Activated T-cell treated with anti-CD3 and anti-CD28 coated beads, Interleukin-2, amount 50 U/mL, for 4 hours (primary cell): ENCODE measurements at places on chromosomes 2 and 18. TPM values are rescaled to one million over a fixed set of nuclear protein-coding genes. Genes with fewer than 3 reads are reported as not detected.

RESP18 gene
- total RNA-seq = not detected

SYT4 gene
- not detected for total RNA-seq

DNA sequence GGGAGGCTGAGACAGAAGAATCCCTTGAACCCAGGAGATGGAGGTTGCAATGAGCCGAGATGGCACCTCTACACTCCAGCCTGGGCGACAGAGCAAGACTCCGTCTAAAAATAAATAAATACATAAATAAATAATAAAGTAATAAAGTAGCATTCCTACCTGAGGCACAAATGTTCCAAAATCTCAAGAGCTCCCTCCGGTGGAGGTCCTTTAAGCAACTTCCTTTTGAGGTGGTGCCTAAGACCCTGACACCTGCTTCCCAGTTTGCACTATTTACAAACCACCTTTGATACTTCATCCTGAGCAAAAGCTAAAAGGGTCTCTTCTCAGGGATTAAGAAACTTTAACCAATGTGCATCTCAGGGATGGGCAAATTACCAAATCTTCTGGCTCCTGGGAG is 505.1 kb downstream of the CNTNAP5 start:
- no peak for DNase-seq

- no peak for DNase-seq
Measured at GRCh38 chr2:133516405-133517026, 51.7 kb downstream of the NCKAP5 start.

GRCh38 chr18:35024965-35025364 is 16.2 kb upstream of the MAPRE2 start:
- DNase-seq = no peak

DNA sequence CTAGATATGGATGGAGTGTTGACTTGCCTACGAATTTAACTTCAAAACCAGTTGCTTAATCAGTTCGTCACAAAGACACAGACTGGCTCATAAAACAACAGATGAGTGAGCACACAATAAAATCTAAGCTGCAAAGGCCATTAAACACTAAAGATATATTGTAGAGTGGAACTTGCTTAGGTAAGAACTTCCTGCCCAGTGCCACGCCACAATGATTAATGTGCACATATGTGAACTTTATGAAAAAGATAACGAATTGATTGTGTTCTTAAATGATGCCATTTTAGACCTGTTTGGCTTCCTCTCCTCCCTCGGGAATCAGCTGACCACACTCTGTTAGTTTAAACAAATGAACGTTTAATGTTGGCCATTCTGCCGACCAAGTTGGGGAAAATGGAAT is 2031.3 kb upstream of the CELF4 start:
- no peak for DNase-seq

MGAT4A gene
- 24.8 TPM for total RNA-seq

GRCh38 chr2:16400127-16400623 is 265.5 kb downstream of the CYRIA start:
- no peak for DNase-seq

- DNase-seq = peak; percentile 30
Measured at GRCh38 chr2:8514796-8515758, 166.8 kb upstream of the ID2 start.

GRCh38 chr2:129881786-129882396 is 97.6 kb upstream of the RAB6C start:
- no peak for DNase-seq

GRCh38 chr2:134131681-134132489 is 122.0 kb upstream of the MGAT5 start:
- DNase-seq = no peak

OR6B2 gene
- total RNA-seq = not detected

DNA sequence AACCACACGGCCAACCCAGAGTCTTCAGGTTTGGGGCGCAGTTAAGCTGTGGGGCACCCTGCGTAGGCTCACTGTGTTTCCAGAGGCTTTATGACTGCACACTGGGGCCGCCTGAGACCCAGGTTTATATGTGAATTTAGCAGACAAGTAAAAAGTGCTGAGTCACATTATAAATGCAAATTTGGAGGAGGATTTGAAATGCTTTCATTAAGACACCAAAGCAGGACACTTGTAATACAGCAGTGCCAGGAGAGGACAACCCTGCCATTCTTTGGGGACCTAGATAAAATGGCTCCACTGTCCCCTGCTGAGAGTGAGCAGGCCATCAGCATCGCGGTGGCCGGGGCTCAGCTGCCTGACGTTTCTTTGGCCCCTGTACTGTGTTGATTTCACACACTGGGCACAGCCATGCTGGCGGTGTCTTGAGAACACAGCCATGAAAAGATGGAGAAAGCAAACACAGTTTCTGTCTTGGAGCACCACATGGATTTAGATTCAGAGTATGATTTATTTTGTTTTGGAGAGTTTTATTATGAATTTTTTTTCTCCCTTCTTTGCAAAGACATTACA is 10.2 kb downstream of the ACKR3 start:
- no peak for DNase-seq

DNA sequence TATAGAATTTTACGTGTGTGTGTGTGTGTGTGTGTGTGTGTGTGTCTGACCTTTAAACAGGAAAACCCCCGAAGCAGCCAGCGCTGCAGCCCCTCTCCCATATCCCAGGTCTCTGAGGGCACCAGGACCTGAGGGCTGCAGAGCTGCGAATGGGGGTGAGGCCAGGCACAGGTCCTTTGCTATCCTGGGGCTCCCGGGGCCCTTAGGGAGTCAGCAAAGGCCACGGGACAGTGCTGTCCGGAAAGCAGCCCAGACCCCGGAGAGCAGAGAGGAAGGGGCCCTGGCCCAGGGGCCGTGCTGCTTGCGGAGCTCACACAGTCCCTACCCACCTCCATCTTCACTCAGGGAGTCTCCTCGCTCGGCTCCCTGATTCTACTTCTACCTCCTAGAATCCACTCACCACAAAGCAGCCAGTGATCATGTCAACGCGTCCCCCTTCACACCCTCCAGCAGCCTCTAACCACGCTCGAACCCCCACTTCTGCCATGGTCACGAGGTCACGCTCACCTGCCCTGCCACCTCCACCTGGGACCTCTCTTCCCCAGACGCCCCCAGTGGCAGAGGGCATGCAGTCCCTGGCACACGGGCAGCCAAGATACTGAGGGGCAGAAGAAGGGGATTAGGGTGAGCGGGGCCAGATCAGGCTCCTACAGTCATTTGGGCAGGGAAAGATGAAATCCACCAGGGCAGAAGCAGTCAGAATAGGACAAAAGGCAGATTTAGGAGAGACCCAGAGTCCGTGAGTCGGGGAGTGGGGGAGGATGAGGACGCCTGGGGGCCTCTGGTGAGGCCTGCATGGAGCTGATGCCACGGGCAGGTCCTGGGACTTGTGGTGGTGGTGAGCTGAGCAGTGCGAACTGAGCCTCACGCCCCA is 86.7 kb downstream of the USP40 start:
- DNase-seq = no peak

TSPYL6 gene
- not detected for total RNA-seq

AGXT gene
- total RNA-seq = 0.34 TPM

DPP10 gene
- total RNA-seq = not detected

DNA sequence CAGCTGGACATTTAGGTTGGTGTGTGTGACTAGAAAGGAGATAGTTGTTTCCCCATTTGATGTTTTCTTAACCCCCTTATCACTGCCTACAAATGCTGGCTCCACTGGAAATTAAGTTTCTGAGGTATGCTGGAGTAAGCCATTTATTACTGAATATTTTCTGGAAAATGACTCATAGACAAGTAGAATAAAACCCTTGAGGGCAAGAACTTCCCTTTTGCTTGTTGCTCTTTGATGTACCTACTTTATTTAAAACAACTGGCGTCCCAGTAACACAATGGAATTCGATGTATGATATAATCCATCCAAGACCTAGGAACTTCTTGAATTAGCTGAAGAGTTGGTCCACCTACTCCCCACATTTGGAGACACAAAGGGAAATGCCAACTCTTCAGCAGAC is 33.3 kb upstream of the SESTD1 start:
- no peak for DNase-seq

DNA sequence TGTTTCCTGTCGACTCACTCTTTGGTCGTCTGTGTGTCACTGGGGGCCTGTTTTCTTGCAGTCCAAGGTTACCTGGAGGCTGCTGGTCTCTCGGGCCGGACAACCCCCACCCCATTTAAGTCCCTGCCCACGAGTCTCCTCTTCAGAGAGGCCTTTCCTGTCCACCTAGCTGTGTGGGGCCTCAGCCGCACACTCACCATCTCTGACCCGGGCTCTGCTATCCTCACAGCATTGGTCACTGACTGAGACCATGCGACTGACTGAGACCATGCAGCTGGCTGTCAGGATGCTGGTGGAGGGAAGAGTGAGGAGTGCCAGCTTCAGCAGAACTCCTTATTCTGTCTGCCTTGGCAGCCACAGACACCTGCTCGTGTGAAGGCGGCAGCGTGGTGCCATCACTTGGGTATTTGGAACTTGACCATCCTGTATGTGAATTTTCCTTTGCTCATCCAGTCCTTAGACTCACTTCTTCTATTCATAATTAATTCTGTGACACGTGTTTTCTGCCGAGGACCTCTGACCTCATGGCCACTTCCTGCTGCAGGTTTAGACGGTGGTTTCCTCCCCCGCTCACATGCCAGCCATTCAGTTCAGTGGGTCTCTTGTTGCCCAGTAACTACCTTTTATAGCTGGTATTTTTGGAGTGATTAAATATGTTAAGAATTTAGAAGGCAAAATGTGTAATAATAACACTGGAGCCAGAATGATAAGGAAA is 47.5 kb upstream of the ASB1 start:
- no peak for DNase-seq

ZRANB3 gene
- total RNA-seq = 5.8 TPM

DNA sequence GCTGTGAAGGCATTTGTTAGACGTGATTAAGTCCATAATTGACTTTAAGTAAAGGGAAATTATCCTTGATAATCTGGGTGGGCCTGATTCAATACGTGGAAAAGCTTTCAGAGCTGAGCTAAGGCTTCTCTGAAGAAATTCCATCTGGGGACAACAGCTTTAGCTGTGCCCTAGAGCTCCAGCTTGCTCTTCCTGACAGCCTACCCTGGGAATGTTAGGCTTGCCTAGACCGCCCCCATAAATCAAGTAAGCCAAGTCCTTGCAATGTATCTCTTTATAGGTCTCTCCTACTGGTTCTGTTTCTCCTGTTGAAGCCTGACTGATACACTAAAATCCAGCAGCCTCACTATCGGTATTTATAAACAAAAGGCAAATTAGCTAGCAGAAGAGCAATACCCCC is 160.0 kb downstream of the STK39 start:
- no peak for DNase-seq

DNA sequence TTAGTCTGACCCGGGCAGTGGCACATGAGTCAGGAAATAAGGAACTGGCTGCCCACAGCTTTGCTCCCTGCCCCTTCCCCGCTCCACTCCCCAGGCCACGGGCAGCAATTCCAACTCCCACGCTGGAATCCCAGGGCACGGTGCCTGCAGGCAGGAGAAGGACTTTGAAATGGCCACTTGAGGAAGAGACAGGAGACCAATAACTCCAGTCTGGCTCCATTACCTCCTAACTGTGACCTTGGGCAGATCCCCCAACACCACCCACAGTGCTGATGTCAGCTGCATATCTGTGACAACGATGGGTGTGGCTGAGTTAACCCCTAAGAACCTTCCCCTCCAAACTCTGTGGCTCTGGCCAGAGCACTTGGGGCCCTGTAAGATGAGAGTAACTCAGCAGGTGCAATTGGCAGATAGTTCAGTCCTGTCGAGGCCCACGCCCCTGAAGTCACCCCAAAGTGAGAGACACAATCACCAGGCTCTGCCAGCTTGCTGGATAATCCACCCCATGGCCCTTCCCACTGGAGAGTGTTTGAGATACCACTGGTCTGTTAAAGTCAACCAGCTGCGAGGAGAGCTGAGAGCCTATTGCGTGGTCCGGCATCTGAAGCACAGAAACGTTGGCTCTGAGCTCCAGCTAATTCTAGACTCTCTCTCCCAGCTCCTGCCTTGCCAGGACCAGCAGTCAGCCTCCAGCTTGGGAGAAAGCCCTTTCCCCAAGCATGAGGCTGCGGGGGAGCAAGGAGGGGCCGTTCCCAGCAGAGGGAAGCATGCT is 175.2 kb downstream of the TNS1 start:
- no peak for DNase-seq

PUM2 gene
- 92.6 TPM for total RNA-seq

LIMS3 gene
- 1.2 TPM for total RNA-seq

DNA sequence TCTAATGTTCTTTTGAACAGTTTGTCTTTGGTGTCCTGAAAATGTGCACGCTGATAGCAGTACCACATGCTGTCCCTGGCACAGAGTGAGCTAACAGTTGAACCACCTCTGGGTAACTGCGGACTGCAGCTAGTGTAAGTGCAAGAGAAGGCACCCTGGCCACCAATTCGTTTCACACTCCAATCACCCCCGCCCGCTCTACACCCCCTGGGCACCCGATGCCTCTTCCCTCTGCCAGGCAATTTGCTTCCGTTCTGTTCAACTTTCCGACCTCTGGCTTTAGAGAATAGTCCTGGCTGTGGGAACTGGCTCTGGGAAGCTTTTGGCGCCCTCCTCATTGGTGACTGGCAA is 1.4 kb downstream of the DOCK10 start:
- DNase-seq = peak; percentile 28

DNA sequence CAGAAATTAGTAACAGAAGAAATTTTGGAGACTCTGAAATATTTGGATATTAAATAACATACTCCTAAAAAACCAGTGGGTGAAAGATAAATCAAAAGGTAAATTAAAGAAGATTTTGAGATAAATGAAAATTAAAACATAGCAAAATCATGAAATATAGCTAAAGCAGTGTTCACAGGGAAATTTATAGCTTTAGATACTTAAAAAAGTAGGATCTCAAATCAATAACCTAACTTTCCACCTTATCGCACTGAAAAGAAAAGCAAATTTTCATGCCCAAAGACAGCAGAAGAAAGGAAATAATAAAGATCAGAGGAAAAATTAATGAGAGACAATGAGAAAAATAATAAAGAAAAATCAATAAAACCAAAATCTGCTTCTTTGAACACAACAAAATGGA is 135.1 kb upstream of the KLF7 start:
- no peak for DNase-seq

FAM110C gene
- total RNA-seq = 0.40 TPM

- no peak for DNase-seq
Measured at GRCh38 chr2:172991031-172991430, 84.6 kb upstream of the MAP3K20 start.

GRCh38 chr18:24672165-24672941 is 211.9 kb downstream of the HRH4 start:
- DNase-seq = no peak

- DNase-seq = no peak
Measured at GRCh38 chr18:75727456-75727855, 300.0 kb upstream of the SMIM21 start.

TMEM200C gene
- total RNA-seq = not detected

DNA sequence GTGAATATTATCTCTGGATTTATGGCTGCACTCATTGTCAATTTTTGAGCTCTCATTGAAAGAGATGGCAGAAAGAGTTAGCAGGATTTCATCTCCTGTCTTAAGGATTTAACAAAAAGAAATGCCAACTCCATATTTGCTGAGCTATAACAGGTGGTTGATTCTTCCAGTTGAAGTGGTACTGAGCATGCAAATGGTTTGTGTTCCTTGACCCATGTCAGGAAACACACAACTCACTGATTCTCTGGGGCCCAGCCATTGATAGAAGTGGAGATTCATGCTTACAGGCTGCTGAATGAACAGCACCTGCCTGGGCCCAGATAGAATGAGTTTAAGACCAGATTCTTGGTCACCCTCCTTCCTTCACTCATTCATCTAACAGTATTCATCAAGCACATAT is 128.8 kb downstream of the CERS6 start:
- no peak for DNase-seq
